ENCODE measurements at places on chromosomes 12 and 14. TPM values are rescaled to one million over a fixed set of nuclear protein-coding genes. Genes with fewer than 3 reads are reported as not detected.

GRCh38 chr12:54028314-54029201 lies at the start of gene HOXC6:
Gene HOXC6 (plus strand): TSS chr12:54028440. CDS start chr12:54028522, 82 bp downstream.
- DNase-seq = no peak
- no peaks in the 10 kb centered on the region for H3K36me3 ChIP-seq
- peaks cover 87% of the 10 kb centered on the region for H3K27me3 ChIP-seq
- no peak within 1 kb of the TSS for H3K27ac ChIP-seq
- H3K4me1 ChIP-seq = peaks cover 19% of the 10 kb centered on the region

DNA sequence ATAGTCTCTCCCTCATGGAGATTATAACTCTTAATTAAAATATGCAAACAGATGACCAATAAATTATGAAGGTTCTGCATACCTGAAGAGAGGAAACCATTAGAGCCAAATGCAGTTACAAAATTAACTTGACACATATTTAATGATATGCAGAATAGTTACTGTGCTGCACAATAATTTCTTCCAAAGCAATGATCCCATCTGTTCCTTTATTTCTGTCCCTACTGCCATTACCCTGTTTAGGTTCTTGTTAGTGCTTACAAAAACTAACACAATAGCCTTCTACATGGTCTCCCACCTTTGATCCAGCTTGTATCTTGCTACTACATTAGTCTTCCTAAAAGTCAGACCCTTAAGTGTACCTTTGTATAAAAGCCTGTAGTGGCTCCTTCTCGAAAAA lies 411.1 kb downstream of the APAF1 start:
- no peaks in the 10 kb centered on the region for H3K4me1 ChIP-seq
- H3K27ac ChIP-seq = no peak overlapping the region
- H3K4me3 ChIP-seq = no peak overlapping the region
- H3K27me3 ChIP-seq = no peaks in the 10 kb centered on the region
- H3K36me3 ChIP-seq = no peaks in the 10 kb centered on the region
- no peak for DNase-seq

DNA sequence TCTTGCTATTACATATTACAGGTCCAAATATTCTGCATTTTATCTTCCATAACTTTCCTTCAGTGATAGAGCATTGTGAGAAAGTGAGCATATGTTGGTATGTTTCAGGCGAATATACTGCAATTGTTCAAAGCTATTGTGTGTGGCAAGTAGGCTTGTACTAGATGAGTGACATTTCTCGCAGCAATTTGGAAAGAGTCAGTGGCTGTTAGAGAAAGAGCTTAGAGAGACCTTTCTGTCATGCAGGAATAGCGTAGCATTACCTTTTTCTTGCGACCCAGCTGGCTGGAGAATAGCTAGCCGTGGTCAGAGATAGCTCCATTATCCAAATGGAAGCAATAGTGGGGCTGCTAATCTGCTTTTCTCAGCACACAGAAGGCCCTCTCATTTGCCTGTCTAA lies 678.5 kb upstream of the FOXG1 start:
- no peak overlapping the region for H3K27ac ChIP-seq
- no peak for DNase-seq
- H3K27me3 ChIP-seq = no peaks in the 10 kb centered on the region
- no peaks in the 10 kb centered on the region for H3K36me3 ChIP-seq
- no peak overlapping the region for H3K4me3 ChIP-seq

GRCh38 chr14:42111355-42111754 lies 504.7 kb downstream of the LRFN5 start:
- no peak for DNase-seq
- no peaks in the 10 kb centered on the region for H3K4me1 ChIP-seq
- H3K4me3 ChIP-seq = no peak overlapping the region
- H3K27ac ChIP-seq = no peak overlapping the region
- no peaks in the 10 kb centered on the region for H3K36me3 ChIP-seq
- peaks cover 26% of the 10 kb centered on the region for H3K27me3 ChIP-seq

- no peaks in the 10 kb centered on the region for H3K36me3 ChIP-seq
- H3K4me3 ChIP-seq = no peak overlapping the region
- peaks cover 14% of the 10 kb centered on the region for H3K27me3 ChIP-seq
- no peaks in the 10 kb centered on the region for H3K4me1 ChIP-seq
These were observed 220.2 kb upstream of the NAV3 start for GRCh38 chr12:77610446-77610845.

DNA sequence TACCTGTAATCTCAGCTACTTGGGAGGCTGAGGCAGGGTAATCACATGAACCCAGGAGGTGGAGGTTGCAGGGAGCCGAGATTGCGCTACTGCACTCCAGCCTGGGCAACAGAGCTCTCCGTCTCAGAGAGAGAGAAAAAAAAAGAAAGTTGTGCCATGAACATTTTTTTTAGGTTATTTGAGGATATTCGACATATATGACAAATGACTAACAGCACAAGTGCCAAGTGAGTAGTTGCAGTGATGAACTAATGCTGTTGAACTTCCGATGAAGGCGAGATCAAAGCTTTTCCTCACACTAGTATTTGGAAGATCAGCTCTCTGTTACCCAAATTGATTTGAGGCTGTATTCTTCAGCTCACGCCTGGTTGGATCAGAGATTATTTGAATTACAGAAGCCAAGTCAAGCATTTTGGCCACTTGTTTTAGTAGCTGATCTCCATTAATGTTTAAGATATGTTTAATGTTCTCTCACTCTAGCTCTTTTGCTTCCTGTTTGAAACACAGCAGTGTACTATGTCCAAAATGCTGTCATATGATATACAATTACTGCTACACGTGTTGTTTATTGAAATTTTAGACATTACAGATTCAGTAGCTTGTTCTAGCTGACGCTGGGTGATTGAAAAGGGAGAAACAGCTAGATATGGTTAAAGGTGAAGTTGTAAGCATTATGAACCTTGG lies 43.4 kb downstream of the WDR20 start:
- no peak for DNase-seq
- H3K27ac ChIP-seq = peak overlapping the region; percentile 25
- H3K27me3 ChIP-seq = no peaks in the 10 kb centered on the region
- no peaks in the 10 kb centered on the region for H3K36me3 ChIP-seq
- peaks cover 54% of the 10 kb centered on the region for H3K4me1 ChIP-seq
- H3K4me3 ChIP-seq = no peak overlapping the region

DNA sequence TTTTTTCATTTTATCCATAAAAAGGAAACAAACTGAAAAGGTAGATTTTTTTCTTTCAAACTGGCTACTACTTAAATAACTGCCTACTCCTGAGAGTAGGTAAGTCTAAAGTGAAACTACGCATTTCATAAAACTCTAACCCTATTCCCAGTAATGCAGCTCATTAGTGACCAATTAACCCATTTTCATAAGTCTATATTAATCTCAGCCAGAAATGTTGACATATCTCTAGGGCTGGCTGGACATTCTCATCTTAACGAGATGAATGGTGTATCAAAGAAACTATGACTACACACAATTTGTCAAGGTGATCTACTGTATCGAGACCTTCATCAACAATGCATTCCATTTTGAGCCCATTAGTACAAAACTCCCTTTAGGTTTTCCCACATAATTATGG lies 57.2 kb downstream of the EPS8 start:
- no peaks in the 10 kb centered on the region for H3K27me3 ChIP-seq
- DNase-seq = no peak
- H3K27ac ChIP-seq = peak overlapping the region; percentile 69
- peaks cover 77% of the 10 kb centered on the region for H3K4me1 ChIP-seq

- H3K4me3 ChIP-seq = no peak overlapping the region
- no peak overlapping the region for H3K27ac ChIP-seq
- H3K36me3 ChIP-seq = no peaks in the 10 kb centered on the region
- H3K27me3 ChIP-seq = no peaks in the 10 kb centered on the region
- peak; percentile 44 for DNase-seq
- H3K4me1 ChIP-seq = peaks cover 31% of the 10 kb centered on the region
These were observed 33.4 kb upstream of the TXNRD1 start for GRCh38 chr12:104182144-104182543.

DNA sequence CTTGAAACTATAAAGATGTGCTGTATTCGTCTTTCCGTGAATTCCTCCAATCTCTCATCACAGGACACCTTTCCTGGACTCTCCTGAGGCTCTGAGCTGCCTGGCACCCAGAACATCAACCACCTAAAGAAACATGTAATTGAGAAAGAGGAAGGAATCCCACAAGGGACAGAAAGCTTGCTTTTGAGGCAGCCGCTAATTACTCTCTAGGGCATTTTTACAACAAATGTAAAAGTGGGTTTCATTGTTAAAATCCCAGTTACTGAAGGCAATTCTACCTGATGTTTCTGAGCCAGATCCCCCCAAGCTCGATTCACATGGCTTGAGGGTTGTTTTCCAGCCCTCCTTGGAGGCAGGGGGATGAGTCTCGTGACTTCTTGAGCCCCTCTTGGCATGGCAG lies 238.5 kb upstream of the LHX5 start:
- H3K36me3 ChIP-seq = no peaks in the 10 kb centered on the region
- H3K4me1 ChIP-seq = no peaks in the 10 kb centered on the region
- no peak overlapping the region for H3K27ac ChIP-seq

DNA sequence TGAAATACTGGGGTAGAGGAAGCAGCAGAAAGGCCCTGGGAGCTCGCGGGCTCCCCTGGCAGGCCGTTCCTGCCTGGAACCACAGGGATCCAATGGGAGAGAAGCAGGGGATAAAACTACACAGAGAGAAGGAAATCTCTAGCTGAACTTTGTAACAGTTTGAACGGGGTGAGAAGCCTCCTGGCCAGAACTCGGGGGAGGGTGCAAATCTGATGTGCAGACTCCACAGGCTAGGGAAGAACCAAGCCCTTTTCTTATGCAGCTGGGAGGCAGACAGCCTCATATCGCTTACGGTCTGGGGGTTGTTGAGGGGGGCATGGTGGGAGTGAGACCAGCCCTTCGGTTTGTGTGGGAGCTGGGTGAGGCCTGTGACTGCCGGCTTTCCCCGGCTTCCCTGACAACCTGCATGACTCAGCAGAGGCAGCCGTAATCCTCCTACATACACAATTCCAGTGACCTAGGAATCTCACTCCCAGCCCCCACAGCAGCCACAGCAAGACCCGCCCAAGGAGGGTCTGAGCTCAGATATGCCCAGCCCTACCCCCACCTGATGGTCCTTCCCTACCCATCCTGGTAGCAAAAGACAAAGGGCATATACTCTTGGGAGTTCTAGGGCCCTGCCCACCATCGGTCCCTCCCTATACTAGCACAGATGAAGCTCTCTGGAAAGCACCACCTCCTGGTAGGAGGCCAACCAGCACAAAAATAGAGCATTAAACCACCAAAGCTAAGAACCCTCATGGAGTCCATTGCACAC lies 143.0 kb downstream of the TMTC1 start:
- no peak overlapping the region for H3K4me3 ChIP-seq
- no peaks in the 10 kb centered on the region for H3K27me3 ChIP-seq

- no peaks in the 10 kb centered on the region for H3K27me3 ChIP-seq
- no peak overlapping the region for H3K4me3 ChIP-seq
- no peak for DNase-seq
These were observed 996 bp downstream of the SLC2A3 start for GRCh38 chr12:7934889-7935492.

- DNase-seq = no peak
- H3K27me3 ChIP-seq = no peaks in the 10 kb centered on the region
- H3K27ac ChIP-seq = no peak overlapping the region
- H3K4me3 ChIP-seq = no peak overlapping the region
- H3K4me1 ChIP-seq = peaks cover 5% of the 10 kb centered on the region
These were observed 373.4 kb downstream of the NUAK1 start for GRCh38 chr12:105765053-105766014.

DNA sequence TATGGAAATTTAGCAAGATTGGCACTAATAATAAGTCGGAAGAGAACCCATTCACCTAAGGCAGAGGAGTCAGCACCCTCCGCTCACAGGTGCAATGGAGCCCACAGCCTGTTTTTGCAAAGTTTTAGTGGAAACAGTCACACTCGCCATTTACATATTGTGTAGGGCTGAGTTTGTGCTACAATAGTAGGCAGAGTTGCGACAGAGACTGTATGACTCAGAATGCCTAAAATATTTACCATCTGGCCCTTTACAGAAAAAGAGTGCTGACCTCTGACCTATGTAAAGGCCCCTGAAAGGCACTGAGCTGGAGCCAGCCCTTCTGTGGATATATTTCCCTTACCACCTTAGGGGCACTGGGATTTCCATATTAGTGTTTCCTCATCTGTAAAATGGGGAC lies 79.0 kb downstream of the PRIMA1 start:
- no peaks in the 10 kb centered on the region for H3K4me1 ChIP-seq
- no peak for DNase-seq
- H3K27me3 ChIP-seq = no peaks in the 10 kb centered on the region
- H3K36me3 ChIP-seq = no peaks in the 10 kb centered on the region
- H3K4me3 ChIP-seq = no peak overlapping the region

DNA sequence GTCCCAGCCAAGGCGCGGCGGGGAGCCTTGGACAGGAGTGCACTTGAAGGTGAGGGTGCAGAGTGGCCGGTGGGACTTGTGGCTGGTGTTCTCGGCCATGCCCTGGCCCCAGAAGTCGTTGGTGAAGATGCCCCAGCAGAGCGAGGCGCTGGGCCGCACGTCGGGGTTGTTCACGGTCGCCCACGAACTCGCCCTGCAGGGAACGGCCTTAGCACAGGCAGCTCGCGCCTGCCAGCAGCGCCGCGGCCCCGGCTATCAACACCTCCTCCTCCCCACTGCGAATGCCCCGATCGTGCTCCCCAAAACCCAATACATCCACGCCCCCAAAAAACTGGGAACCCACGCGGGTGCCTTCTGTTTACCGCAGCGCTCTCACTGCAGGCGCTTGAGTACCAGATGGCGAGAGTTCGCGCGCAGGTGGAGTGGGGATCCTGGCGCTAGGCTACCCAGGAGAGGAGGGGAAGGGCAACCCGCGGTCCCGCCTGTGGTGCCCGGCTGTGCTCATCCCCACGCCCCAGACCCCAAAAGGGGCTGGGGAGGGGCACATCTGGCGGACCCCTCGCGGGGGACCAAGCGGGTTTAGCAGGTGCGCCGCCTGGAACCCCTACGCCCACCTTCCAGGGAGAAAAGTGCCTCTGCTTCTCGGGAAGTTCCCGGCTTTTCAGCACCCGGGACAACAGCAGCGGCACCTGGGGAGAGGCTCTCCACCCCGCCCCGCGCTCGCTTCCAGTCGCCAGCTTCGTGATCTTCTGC lies 386.3 kb upstream of the TMTC1 start:
- no peaks in the 10 kb centered on the region for H3K4me1 ChIP-seq
- H3K27me3 ChIP-seq = no peaks in the 10 kb centered on the region
- no peak overlapping the region for H3K27ac ChIP-seq
- no peak overlapping the region for H3K4me3 ChIP-seq
- H3K36me3 ChIP-seq = no peaks in the 10 kb centered on the region

- no peak overlapping the region for H3K27ac ChIP-seq
- peaks cover 5% of the 10 kb centered on the region for H3K27me3 ChIP-seq
- H3K4me1 ChIP-seq = no peaks in the 10 kb centered on the region
- H3K4me3 ChIP-seq = no peak overlapping the region
These were observed 210.4 kb downstream of the SPTSSA start for GRCh38 chr14:34251662-34252061.

COX8C gene
- total RNA-seq = not detected

BICDL1 gene
- total RNA-seq = not detected

IKBIP gene
- 38.0 TPM for total RNA-seq

OR6C2 gene
- total RNA-seq = not detected

ZC2HC1C gene
- 1.0 TPM for total RNA-seq

CISTR gene
- total RNA-seq = not detected

CLEC4A gene
- total RNA-seq = 1.5 TPM

PIWIL1 gene
- not detected for total RNA-seq

ZDHHC22 gene
- total RNA-seq = 0.16 TPM

TMEM63C gene
- 0.11 TPM for total RNA-seq

Measured in osteocyte (in vitro differentiated cells).